ENCODE measurements at places on chromosomes 11 and 22.

DNA sequence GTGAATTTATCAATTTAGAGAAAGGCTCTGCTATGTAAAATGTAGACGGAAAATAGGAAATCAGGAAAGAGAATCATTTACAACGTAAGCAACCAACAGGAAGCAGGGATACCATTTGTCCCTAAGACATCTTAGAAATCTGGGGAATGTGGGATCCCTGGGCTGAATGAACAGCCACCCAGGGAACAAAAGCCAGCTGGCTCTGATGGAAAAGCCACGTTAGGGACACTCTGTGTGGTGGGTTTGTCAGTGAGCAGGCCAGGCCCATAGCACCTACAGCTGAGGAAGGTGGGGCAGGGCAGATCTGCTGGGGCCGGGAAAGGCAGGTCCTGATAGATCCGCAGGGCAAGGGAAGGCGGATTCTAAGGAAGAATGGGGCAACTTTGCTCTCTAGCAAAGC, 87.1 kb upstream of the CSNK2A3 start:
- no peak for DNase-seq

GRCh38 chr11:128055576-128056217, 531.7 kb downstream of the ETS1 start:
- no peak for DNase-seq

- DNase-seq = no peak
These were observed 27.7 kb upstream of the MUC5B start for GRCh38 chr11:1194977-1195681.

DNA sequence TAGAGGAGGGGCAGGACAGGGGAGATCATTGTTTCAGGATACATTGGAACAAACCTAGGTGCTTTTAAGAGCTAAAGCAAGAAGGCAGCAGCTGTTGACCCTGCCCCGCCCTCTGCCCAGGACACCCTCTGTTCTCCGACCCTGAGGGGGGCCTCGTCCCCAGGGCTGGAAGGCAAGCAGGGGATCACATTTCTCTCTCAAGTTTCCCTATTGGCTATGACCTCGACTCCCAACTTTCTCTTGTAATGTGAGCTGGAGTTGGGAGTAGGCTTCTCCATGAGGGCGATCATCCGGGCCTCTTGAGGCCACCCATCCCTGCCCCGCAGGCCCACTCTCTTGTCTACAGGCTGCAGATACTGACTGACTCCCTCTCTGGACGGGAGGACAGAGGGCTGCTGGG, 37.7 kb downstream of the DSCAML1 start:
- DNase-seq = no peak

DNA sequence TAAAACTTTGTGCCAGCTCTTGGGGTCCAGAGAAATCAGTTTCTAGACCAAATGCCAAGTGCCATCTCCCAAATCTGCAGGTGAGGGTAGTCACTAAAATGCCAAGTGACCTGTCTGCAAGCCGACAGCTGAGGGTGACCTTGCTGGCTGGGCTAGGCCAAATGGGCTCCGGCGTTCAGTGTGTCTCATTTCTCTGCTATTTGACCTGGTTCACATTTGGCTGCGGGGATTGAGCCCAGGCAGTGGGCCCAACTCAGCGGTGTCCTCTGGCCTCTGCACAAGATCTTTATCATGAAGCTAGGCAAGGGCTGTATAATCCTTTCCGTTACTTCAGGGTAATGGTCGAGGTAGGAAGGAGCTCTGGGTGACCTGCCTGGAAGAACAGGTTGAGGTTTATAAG, 87.5 kb downstream of the SNX19 start:
- DNase-seq = no peak

DNA sequence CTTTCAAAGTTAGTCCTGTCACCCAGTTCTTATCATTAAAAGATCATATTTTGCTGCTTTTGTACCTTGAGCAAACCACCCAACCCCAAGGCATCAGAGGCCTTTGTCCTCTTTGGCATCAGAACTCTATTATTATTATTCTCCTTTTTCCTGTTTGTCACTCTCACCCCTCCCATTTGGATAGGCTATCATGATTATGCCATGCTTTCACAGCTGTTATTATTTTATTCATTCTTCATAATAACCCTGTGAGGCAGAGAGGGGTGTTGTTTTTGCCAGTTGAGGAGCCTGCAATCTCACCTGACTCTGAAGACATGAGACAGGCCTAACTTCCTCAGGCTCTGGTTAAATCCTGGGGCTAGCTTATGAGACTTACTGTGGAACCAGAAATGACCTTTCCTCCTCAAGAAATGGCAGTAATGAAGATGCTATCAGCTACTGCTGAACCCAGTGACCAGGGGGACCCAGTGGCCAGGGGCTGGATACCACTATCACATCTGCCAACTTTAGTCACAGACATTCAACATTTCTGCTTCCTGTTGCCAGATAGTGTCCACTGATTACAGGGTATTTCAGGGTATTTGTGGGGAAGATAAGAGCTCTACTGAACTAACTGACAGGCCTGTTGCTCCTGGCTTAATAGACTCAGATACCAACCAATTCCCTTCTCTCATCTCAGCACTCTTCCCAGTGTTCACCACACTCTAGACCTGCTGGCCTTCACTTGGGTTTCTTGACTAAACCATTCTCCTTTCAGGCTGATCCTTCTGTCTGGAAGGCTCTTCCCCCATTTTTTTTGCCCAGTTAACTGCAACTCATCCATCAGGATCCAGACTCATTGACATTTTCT, 11.8 kb upstream of the SWAP70 start:
- no peak for DNase-seq

DNA sequence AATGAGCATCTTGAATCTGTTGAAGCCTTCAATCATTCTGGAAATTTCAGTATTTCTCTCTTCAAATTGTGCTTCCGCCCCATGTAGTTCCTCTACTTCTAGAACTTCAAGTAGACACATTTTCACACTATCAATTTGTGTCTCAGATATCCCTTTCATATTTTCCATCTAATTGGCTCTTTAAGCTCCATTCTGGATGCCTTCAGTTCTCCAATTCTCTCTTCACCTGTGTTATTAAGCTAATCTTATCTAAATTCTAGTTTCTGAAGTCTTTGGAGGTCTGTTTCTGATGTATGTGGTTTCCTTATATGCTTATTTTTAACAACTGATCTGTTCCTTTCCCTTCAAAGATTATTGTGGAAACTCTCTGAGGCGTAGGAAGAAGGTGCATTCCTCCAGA, 36.3 kb downstream of the CSTF3 start:
- DNase-seq = no peak
